ENCODE measurements at places on chromosomes 3 and 15.

- DNase-seq = peak; percentile 32
Measured at GRCh38 chr3:123584284-123584987, 417 bp downstream of the HACD2 start.

GRCh38 chr3:130576375-130577266, 59.6 kb downstream of the COL6A6 start:
- no peak for DNase-seq

GRCh38 chr3:21747376-21747775, 3.6 kb downstream of the ZNF385D start:
- no peak for DNase-seq

DNA sequence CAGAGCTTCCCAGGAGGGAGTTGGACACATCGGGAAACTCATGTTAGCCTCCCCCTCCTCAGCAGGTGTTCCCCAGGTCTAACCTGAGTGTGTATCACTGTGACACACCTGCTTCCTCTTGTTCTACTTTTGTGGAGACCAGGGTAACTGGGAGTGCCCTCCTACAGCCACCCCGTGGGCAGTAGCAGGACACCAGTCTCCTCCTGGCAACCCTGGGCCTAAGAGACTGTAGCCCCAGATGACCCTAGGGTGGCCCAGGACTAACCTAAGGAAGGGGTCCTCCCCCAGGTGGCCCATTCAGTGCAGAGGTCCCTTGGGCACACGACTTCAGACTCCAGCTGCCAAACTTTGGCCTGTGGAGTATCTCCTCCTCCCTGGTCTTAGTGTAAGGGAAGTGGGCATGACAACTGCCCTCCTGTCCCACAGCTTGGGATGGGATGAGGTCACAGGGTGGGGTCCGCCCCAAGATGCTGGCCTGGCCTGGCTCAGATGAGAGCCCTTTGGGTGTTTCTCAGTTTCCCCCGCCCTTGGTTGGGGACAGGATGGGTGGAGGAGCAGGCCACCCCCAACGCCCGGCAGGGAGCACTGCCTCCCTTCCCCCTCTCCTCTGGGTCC, 4.8 kb downstream of the CSK start:
- no peak for DNase-seq

DNA sequence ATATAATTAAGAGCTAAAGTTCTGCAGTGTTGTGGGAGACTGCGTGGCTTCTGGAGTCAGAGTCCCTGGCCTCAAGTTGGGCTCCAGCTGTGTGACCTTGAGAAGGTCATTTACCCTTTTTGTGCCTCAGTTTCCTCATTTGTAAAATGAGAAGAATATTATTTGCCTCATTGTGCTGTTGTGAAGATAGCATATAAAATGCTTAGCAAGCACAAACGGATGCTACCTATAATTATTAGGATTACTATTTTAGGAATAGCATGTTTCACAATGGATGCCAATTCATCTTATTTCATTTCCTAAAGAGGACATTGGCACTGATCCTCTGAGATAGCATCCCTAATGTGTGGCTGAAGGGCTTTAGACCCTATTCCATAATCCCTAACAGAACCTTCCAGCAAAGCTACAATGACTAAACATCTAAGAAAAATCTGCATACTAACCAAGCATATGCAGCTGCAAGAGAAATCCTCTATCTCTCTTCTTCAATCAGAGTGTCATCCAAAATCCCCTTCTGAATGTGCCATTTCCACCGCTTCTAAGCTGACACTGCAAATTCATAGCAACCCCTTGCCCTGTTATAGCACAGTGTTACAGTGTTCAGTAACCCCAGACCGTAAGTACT, 148.3 kb downstream of the RBMS3 start:
- peak; percentile 49 for DNase-seq

DNA sequence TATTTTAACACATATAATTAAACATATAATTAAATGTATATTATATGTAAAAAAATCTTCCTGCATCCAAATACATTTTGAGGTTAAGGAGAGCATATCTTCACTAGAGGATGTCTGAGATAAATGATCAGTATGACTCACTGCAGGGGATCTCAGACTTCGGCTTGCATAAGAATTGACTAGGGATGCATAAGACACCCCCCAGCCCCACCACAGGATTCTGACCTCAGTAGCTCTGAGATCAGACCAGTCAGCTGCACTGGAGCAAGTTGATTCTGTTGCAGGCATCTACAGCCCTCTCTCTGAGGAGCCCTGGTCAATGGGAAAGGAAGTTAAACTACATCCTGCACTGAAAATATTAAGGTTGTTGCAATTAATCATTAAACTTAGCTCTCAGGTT, 29.0 kb upstream of the TBC1D21 start:
- peak; percentile 42 for DNase-seq

DNA sequence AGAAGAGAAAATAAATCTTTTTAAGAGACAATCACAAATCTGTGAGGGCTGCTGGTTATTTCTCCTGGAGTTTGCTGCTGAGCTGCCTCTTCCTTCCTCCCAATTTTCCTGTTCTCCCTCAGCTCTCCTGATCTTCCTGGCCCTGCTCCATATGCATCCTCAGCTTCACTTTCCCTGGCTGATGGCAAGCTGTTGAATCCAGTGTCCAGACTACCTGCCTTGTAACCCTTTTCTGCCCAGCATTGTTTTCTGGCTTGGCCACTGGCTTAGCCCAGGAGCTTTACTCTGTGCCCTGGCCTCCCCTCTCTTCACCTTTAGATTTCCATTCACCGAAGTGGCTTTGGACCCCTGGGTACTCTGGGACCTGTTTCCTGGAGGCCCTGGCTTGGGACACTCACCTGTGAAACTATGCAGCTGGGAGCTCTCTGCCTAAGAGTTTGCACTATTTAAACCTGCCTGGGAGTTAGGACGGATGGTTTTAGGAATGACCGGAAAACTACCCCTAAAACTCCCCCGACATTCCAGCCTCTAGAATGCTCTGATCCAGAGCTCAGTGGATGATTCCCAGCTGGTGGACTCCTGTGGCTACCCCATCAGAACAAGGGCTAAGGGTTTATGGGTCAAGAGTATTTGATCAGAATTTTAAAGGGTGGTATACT, 90.0 kb downstream of the RBPMS2 start:
- no peak for DNase-seq

- DNase-seq = no peak
Measured at GRCh38 chr3:54563501-54564200, 364.2 kb downstream of the LRTM1 start.

- DNase-seq = no peak
Measured at GRCh38 chr3:61944726-61945125, 383.4 kb downstream of the PTPRG start.

DNA sequence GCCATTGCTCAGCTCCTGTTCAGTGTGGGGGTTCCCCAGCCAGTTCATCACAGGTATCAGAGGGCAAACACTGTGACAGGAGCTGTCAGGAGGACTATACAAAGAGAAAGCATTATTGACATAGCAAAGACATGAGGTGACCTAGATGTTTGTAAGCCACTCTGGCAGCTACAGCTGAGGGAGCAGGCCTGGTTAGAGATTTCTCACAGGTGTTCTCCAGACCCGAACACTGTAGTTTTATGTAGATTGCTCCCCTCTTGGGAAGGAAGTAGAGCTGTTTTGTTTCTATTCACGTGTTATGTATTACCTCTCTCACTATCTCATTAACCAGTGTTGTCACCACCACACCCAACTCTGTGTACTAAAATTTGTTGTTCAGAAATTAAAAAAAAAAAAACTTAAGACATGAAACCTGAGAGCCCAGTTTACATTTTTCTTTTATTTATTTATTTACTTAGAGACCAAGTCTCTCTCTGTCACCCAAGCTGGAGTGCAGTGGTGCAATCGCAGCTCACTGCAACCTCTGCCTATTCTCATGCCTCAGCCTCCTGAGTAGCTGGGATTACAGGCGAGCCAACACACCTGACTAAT, 123.7 kb downstream of the RBPMS2 start:
- peak; percentile 51 for DNase-seq

DNA sequence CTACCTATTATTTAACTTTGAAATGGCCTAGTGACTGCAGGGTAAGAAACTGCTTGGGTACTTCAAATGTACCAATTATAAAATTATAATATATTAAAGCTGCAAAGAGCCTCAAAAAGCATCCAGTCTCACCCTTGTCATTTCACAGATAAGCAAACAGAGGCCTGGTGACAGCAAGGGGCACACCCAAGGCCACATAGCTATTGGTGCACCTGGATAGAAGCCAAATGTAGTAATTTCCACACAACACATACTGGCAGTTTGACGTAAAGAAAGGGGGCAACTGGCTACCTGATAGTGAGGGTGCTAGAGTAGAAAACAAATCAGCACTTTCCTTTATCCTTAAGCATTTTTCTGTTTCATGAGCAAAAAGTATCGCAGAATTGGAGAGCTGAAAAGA, 51.1 kb downstream of the IFT57 start:
- no peak for DNase-seq

DNA sequence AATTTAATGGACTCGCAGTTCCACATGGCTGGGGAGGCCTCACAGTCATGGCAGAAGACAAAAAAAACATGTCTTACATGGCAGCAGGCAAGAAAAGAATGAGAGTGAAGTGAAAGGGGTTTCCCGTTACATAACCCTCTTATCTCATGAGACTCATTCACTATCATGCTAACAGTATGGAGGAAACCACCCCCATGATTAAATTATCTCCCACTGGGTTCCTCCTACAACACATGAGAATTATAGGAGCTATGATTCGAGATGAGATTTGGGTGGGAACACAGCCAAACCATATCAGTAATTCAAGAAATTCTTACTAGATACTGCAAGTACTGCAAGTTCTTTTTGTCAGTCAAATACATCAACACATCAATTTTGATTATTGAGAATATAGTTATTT, 311.4 kb upstream of the SLITRK3 start:
- DNase-seq = no peak

- no peak for DNase-seq
Measured at GRCh38 chr15:42018306-42019224, 2.3 kb downstream of the PLA2G4E start.

Measured in mesenchymal stem cell (in vitro differentiated cells and primary cell).